ENCODE measurements at places on chromosomes 4 and X.

- DNase-seq = peak; percentile 99
These were observed 5.5 kb upstream of the SMIM20 start for GRCh38 chr4:25908491-25908901.

- DNase-seq = no peak
These were observed 127.5 kb upstream of the RADX start for GRCh38 chrX:106484233-106484632.

- DNase-seq = no peak
These were observed 16.2 kb downstream of the JAKMIP1 start for GRCh38 chr4:6184169-6184568.

- no peak for DNase-seq
These were observed 87.3 kb upstream of the EMCN start for GRCh38 chr4:100605144-100605543.

DNA sequence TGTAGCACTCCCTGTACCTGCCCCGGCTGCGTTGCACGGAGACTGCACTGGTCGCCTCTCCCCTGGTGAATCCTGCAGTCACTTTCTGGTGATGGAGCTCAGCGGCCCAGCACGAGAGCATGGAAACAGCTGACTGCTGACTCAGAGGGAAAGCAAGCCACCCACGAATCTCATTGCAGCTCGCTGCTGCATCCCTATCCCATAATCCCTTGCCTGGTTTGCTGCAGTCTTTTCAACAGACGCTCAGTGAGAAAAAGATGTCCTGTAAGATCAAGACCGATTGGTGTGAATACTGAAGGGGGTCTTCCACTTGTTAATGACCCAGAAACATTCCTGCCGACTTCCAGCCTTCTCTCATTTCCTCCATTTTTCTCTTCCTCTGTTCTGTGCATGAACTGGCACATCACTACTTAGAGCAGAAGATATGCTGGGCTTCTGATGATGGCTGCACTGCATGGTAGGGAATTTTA lies 52.9 kb downstream of the TRIM2 start:
- peak; percentile 70 for DNase-seq

GRCh38 chr4:82900066-82900410 lies 497 bp upstream of the THAP9 start:
- DNase-seq = no peak

DNA sequence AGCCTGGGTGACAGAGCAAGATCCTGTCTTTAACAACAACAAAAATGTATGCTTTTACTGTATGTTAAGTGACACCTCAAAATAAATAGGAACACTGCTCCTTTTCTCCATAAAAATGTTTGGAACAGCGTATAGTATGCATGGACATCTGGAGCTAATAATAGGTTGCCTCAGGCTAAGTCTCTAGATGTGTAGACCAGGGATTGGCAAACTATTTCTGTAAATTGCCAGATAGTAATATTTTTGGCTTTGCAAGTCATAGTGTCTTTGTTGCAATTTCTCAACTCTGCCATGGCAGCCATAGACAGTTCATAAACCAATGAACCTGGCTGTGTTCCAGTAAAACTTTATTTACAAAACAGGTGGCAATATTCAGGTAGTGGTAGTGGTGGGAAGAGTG lies 76.6 kb upstream of the CBLL2 start:
- peak; percentile 10 for DNase-seq

DNA sequence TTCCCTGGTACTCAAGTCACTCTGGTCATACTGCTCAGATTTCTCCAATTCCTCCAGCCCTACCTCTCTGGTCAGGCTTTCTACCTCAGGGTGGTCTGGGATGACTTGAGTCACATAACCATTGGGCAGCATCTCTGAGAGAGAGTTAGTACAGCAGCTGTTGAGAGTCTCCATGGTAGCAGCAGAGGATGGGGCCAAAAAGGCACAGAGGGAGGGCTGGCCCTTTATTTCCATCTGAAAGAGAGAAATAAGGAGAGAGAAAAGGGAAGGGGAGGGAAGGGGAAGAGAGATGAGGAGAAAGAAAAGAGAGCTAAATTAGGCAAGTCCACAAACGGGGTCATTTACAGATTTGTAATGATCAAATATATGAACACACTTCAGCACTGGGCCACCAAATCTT lies 149.1 kb upstream of the ARHGEF9 start:
- no peak for DNase-seq

DNA sequence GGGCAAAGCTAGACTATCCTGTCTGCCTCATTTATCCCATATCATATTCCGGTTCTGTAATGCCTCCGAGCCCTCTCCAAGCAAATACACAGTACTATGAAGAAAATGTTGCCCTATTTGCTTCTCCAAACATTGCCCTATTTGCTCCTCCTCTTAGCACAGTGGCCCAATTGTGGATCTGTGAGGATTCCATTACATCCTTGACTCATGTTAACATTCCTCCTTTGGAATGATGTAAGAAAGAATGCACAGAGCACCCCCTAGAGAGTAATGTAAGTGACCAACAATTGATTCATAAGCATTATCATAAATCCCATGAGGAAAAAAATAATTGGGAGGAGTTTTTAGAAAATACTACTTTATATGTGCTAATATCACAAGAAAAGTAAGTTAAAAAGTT lies 11.3 kb upstream of the BTC start:
- peak; percentile 83 for DNase-seq

GRCh38 chr4:153161226-153161963 lies 42.8 kb upstream of the TRIM2 start:
- peak; percentile 50 for DNase-seq

- no peak for DNase-seq
These were observed 17.6 kb downstream of the PDLIM5 start for GRCh38 chr4:94469221-94469784.

GRCh38 chr4:7766661-7767345 lies 172.9 kb downstream of the AFAP1 start:
- no peak for DNase-seq

GRCh38 chrX:126847143-126847542 lies 27.6 kb downstream of the PRR32 start:
- DNase-seq = no peak

DNA sequence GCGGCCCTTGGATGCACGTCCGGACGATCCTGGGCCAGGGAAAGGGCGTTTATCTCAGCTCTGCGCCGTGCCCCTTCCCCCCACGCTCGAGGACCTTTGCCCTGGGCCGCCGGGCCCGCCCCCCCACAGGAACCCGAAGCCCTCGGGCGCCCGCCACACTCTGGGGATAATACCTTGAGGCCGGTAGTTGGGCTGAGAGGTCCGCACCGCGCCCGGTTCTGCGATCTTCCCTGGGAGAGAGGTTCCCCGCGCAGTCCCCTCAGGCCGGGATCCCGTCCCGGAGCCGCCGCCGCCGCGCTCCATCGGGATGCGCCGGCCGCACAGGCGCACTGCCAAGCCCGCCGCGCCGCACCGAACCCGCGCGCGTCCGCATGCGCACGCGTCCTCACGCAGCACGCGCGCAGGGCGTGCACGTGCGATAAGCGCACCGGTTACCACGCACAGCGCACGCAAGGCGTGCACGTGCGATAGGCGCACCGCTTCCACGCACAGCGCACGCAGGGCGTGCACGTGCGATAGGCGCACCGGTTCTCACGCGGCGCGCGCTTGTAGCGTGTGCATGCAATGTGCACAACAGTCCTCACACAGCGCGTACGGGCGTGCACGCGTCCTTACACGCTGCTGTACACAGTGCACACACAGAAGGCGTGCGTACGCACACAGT lies at the start of gene MAP7D2:
Gene MAP7D2 (minus strand): TSS at position 331 of the 664 bp plus-strand sequence. CDS start 28 bp downstream, at position 303.
- DNase-seq = no peak

- no peak for DNase-seq
These were observed 307.5 kb upstream of the GNPDA2 start for GRCh38 chr4:45033676-45034419.

- peak; percentile 27 for DNase-seq
These were observed 70.3 kb downstream of the PHOX2B start for GRCh38 chr4:41678086-41678816.

DNA sequence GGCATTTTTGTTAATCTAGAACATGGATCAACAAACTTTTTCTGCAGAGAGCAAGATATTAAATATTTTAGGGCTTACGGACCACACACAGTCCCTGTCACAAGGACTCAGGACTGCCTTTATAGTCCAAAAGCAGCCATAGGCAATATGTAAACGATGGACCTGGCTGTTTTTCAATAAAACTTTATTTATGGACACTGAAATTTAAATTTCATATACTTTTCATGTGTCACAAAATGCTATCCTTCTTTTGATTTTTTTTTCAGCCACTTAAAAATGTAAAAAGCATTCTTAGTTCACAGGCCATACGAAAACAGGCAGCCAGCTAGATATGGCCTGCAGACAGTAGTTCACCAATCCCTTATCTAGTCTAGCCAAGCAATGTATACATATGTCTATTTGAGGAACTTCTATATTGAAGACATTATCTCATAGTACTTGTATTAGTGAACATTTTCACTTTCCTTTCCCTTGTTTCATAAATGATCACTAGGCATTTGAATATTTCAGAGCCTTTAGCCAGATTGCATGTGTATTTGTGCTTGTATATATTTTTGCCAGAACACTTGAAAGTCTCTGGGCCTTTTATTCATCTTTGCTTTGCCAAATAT lies 350.9 kb downstream of the RPA4 start:
- no peak for DNase-seq

DNA sequence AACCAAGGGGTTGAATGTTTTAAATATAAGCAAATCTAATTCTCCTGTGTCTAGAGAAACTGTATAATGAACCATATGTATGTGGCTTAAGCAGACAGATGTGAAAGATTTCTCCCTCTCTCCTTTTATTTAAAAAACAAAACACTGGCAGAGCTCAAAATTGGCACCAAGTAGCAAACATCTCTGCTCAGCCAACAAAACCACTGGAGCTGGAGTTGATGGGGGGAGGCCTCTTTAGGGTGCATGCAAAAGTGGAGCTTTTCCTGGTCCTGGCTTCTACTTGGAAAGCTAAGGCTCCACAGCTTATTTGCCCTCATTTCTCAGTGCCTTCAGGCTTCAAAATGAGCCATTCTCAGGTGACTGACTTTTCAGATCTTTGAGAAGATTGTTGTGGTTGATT lies 95.6 kb downstream of the REPS2 start:
- DNase-seq = no peak

- DNase-seq = peak; percentile 11
These were observed 79.2 kb downstream of the ARAP2 start for GRCh38 chr4:36164900-36165630.

- DNase-seq = no peak
These were observed 45.5 kb downstream of the ETNPPL start for GRCh38 chr4:108717386-108717785.

DNA sequence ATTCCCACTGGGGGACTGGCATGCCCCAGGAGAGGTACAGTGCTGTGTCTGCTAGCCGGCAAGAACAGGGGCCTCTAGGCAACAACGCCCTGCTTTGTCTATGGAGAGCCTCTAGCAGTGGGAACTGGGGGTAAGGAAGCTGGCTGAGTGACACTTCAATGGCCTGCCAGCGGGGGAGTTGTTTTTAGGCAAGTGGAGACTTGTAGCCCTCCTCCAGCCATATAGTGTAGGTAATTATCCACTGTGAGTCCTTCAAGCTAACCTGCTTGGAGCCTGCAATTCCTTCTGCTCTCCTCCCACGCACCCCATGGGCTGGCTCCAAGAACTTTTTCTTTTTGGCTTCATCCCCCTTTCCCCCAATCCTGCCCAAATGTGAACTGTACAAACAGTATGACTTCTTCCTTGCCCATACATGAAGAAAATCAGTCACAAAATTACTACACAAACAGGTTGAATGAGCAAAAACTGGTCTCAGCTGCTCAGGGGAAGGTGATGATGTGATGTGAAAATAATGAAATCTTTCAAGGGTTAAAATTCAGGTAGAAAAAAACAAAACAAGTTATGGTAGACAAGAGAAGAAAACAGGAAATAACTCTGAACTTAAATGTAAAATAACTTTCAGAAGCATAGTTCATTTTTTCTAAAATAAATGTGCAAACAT lies 33.1 kb downstream of the LEF1 start:
- no peak for DNase-seq

DNA sequence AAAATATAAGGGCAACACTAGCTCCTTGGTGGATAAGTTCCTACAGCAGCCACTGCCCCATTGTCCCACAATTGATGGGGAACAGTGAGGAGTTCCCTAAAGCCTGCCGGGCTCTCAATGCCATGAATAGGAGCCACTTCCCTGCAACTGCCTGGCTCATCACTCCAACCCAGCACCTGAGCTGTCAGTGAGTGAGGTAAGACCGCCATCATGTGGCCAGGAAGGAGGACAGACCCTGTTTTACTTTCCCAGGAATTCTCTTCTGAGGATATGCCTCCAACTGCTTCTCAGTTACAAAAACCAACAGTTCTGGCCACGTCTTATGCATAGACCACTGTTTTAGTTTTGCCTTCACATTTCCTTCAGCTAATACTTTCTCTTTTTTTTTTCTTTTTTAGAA lies 45.5 kb downstream of the SRPX start:
- no peak for DNase-seq

- peak; percentile 95 for DNase-seq
These were observed 112.3 kb downstream of the KLHL8 start for GRCh38 chr4:87108142-87108546.

- no peak for DNase-seq
These were observed 76.0 kb downstream of the PDLIM5 start for GRCh38 chr4:94527556-94528233.

DNA sequence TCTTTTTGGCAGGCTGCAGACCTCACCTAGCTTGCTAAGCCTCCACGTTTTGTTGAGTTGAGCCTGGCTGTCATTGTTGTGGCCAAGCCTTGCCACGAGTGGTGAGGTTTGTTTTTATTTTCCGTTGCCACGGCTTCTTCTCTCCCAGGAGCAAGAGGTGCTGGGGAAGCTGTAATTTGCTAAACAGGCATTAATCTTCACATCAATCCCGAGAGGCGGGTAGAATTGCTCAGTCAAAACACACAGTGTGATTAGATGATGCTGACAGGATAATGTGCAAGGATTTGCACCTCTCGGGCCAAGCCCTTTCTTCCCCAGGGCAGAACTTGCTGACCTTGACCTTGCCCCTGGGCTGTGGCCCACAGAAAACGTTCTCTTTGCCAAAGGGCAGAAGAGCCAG lies 72.2 kb upstream of the ATP6AP2 start:
- DNase-seq = no peak

GRCh38 chr4:139809757-139810140 lies 144.1 kb downstream of the MGST2 start:
- DNase-seq = no peak

- peak; percentile 90 for DNase-seq
These were observed 1.7 kb downstream of the EIF1AX start for GRCh38 chrX:20139966-20140365.

DNA sequence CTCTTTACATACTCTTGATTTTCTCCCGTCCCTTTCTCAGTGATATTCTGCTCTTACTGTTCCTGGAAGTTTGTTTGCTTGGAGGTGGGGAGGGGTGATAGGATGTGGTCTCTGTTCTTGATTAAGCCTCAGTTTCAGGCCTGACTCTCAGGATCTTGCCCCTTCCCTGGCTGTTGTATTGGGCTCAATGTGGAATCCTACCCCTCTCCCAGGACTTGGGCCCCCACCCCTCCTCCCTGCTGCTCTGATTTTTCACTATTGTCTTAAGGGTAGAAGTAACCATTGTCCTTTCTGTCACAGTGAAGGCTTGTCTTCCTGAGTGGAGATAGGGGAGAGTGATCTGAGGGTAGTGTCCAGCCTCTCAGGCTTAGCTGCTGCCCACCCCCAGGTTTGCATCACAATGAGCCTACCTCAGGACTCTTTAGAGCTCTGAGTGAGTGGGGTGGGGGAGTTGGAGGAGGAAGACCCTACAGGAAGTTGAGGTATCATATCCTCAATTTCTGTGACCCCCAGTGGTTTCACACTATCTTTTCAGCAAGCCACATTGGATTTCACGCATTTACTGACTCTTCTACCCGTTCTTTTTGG lies 16.5 kb downstream of the CDKL5 start:
- DNase-seq = no peak
